CD4-positive, alpha-beta T cell treated with Interleukin-17A for 4 hours (primary cell): ENCODE measurements at places on chromosomes 1 and 21.

GRCh38 chr1:117591252-117591651 lies 14.6 kb upstream of the TENT5C start:
- DNase-seq = no peak

GRCh38 chr1:37606481-37607263 lies 10.9 kb upstream of the GNL2 start:
- no peak for DNase-seq

- DNase-seq = no peak
Measured at GRCh38 chr1:48028218-48029069, 31.3 kb upstream of the TRABD2B start.

GRCh38 chr1:5494518-5494917 lies 497.7 kb downstream of the NPHP4 start:
- no peak for DNase-seq

- DNase-seq = peak; percentile 36
Measured at GRCh38 chr1:227887697-227888403, 59.9 kb downstream of the WNT9A start.

- no peak for DNase-seq
Measured at GRCh38 chr1:233015965-233016364, 65.6 kb downstream of the NTPCR start.
